ENCODE measurements at places on chromosomes 6 and 20.
A peak's percentile ranks its signal among the peaks of the same experiment; 100 is the strongest.

- no peak for DNase-seq
Observed at GRCh38 chr6:11631539-11631938, 94.0 kb downstream of the TMEM170B start.

GRCh38 chr20:11716239-11716944 lies 201.3 kb upstream of the BTBD3 start:
- DNase-seq = no peak

DNA sequence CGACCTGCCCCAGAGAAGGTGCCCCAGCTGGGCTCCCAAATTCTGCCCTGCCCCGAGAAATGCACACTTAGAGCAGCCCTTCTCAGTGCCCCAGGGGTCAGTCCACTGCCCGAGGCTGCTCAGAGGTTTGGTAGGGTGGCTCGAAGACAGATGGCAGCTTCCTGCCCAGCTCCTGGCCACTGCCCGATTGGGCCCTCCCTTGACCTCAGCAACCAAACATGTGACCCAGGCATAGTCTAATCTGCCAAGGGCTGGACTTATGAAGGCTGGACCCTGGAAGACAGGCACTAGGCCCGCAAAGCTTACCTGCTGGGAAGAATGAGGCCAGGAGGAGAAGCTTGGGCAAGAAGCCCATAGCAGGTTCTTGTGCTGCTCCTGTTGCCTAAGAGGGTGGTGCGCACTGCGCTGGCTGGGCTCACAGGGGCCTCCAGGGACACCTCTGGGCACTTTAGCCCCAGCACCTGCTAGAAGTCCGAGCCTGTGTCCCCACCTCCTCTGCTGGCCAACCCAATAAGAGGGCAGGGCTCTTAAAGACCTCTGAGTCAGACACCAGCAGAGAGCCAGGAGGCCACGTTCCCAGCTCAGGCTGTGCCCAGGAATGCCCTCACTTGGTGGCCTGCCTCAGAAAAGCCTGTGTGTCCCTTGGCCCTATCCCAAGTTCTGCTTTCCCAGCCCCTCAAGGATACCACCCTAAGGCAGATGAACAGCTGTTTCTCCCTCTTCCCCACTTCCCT lies 5.5 kb downstream of the SIGLEC1 start:
- no peak for DNase-seq

DNA sequence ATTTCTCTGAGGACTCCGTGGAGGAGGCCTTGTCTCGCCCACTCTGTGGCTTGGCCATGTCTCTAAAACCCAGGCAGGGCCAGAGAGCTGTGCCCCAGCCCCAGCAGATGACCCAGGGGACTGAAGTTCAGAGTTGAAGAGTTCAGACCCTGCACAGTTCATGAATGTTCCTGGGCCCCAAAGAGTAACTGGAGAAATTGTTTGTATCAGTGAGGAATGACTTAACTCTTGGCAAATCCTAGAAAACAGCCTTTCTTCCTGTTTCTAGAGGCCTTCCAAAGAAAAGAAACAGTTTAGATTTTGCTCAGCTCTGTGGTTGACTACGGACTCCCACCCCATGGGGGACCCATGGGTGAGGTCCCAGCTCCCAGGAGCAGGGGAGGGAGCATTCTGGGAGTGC lies 62.1 kb upstream of the EYA2 start:
- DNase-seq = no peak

GRCh38 chr20:37336369-37337207 lies 9.4 kb upstream of the SRC start:
- DNase-seq = peak; percentile 61

- DNase-seq = no peak
Observed at GRCh38 chr6:131377112-131377705, 195.8 kb upstream of the ARG1 start.

- no peak for DNase-seq
Observed at GRCh38 chr6:139655783-139656705, 281.6 kb upstream of the CITED2 start.

DNA sequence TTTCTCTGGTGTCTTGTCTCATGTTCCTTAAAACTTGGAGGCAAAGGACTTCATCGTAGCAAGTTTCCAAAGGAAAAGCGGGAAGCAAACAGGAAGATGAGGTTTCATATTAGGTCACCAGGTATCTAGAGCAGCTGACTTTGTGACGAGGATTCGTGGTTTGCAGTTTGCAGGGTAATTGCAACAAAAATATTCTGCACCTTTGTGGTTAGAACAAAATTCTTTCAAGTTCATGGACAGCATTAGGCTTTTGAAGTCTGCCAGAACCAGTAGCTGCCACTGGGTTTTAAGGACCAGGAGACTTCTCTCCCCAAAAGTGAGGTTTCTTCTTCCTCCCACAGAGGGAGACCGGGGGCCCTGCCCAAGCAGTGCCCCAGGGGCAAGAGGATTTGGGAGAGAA lies 63.4 kb downstream of the RPP40 start:
- DNase-seq = no peak

DNA sequence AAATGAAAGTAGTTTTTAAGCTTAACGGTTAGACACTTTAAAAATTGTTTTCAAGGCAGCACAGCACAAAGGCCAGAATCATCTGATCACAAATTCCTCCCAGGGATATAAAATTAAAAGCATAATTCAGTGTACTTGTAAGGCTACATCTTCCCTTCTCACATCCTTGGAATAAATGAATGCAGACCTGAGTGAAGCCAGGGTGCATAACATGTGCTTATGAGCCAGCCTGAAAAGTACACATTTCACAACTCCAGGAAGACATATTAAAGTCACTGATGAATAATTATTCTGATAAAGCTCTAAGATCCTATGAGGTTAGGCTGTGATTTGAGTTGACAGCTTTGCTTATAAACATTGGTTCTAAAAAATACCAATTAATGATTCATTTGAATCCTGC lies 163.6 kb downstream of the BTBD9 start:
- DNase-seq = no peak

DNA sequence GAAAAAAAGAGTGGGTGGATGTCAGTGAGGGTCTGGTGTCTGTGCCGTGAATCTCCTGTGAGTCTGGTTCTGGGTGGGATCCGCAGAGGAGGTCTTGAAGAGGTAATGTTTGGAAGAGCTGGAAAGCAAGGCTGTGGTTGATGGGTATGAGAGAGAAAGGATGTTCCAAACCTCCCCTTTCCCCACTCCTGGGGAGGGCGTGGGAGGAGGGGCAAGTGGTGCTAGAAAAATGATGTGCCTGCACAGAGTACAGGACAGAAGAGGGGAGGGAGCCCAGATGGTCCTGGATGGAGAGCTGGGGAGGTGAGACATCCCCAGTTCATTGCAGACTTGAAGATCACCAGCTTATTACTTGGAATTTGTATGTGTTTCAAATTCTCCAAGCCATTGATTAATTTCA lies 3.1 kb downstream of the CNPY3 start:
- no peak for DNase-seq

GRCh38 chr6:108762394-108762793 lies 85.8 kb upstream of the ARMC2 start:
- no peak for DNase-seq

DNA sequence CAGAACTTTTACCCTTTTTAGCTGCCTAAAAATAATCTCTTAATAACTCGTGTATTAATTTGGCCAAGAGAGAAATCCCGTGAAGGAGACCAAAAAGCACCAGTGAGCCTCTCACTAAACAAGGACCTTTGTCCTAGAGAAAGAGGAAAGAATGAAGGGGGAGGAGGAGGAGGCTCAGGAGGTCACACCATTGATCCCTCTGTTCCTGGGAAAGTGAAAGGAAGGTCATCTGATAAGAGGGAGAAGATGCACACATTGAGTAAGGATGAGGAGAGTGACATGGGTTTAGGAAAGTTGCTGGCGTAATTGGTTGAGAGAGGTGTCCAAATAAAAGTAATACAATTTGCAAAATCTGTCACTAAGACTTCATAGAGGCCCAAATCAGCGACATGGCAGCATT lies 49.2 kb downstream of the HLA-DPB1 start:
- DNase-seq = no peak

DNA sequence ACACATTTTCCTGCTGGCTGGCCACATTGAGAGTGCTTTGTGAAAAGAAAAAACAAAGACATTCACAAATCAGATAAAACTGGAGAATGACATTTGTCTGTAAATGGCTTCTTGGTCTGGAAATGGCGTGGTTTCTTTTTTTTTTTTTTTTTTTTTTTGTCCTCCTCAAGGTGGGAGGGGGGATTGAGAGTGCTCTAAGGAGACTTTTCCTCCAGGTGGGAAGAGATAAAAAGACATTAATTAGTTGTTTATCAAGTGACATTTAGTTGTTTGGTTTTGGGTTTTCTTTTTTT lies 40.4 kb downstream of the GNAS start:
- DNase-seq = no peak

DNA sequence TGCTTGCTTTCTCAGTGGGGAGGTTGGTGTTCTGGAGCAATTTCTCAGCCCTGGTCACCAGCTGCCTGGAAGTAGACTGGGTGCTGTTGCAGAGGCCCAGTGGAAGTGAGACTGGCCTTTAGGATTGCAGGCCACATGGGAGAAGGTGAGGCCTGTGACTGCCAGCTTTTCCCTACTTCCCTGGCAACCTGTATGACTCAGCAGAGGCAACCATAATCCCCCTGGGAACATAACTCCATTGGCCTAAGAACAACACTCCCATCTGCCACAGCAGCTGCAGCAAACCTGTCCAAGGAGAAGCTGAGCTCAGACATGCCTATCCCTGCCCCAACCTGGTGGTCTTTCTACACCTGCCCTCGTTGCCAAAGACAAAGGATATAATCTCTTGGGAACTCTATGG lies 473.5 kb upstream of the SPTLC3 start:
- DNase-seq = no peak

DNA sequence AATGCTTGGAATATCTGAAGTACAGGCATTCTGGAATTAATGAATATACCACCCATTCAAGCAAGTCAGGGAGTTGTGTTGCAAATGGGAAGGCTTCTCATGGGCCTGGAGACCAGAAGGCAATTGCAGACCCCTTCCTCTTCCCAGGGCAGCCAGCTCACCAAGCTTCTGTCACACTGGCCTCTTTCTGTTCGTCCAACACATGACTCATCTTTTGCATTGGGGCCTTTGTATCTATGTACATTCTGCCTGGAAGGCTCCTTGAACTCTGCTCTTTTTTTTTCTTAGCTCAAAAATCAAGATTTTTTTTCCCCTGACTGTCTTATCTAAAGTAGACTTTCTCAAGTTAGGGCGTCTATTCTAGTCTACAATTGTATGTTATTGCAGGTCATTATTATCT lies 132.9 kb upstream of the MYLIP start:
- DNase-seq = no peak

GRCh38 chr20:58694241-58695083 lies 1.9 kb downstream of the NPEPL1 start:
- DNase-seq = no peak

- no peak for DNase-seq
Observed at GRCh38 chr6:163589387-163589786, 174.9 kb downstream of the QKI start.

Measured in activated CD4-positive, alpha-beta T cell treated with anti-CD3 and anti-CD28 coated beads, Interleukin-2, amount 50 U/mL, for 16 hours (primary cell).